ENCODE measurements at places on chromosomes 4 and X.

- DNase-seq: no peak
These were observed 48.8 kb downstream of the PTCHD1 start for GRCh38 chrX:23383411-23383810.

DNA sequence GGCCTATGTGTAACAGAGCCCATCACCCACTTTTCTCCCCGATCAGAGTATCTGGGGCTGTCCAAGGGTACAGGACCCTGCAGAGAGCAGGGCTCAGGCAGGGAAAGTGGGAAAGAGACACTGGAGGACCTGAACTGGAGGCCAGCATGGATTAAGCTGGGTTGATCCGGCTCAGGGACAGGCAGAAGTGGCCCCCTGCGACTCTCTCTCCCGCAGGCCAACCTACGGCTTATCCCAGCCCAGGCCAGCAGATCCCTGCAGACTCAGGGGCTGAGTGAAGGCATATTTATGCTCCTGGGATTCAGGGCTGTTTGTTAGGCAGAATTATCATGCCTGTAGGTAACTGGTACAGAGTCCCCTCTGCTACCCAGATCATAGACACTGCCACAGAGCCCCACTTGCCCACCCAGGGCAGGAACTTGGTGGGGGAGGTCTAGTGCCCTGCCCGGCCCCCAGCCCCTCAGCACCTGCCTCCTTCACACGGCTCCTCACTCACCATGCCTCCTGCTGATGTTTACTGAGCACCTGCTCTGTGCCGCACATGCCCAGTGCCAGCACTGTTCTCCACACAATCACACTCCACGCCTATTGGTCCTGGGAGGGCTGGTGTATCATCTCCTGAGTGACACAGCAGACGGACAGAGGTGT lies 87.3 kb downstream of the ADRA2C start:
- DNase-seq: no peak

DNA sequence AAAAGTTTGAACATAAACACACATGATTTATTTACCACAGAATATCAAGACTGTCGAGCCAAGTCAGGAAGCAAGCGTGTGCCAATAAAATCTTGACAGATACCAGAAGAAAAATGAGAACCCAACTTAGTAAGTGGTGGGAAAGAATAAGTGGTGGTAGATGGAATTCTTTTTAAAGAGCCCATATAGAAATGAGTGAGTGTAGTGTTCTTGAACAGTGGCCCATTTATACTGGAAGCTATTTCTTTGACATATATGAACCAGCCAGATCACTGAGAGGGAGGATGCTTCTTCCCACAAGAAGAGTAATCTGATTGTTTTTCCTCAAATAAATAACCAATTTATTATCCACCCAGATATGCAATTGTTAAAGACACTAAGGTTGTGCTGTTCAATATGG lies 98.0 kb downstream of the NHS start:
- DNase-seq: no peak

DNA sequence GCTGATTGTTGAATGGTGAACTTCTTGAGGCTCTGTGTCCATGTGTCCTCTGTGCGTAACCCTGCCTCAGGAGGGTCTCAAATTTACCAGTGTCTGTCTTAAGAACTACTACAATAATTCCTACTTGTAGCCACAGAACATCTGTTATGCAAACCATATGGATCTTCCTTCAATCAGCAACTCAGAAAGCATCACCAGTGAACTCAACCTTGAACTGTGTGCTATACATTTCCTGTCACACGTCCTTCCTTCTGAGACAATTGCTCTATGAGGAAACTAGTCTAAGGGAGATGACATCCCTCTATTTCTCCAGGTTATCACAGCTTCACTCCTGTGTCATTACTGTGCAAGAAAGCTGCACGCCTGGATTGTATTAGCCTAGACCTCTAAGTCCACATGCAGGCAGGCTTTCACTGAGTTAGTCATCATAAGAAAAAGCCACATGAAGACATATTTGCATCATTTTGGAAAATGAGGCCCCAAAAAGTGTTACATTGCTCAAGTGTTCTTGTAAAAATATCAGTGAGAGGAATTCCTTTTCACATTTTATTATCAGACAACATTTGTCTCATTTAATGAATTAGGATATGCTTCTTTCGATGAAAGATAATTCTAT lies 157.8 kb downstream of the AFF2 start:
- DNase-seq: no peak

- DNase-seq: no peak
These were observed 69.8 kb downstream of the TMA16 start for GRCh38 chr4:163564221-163564720.

DNA sequence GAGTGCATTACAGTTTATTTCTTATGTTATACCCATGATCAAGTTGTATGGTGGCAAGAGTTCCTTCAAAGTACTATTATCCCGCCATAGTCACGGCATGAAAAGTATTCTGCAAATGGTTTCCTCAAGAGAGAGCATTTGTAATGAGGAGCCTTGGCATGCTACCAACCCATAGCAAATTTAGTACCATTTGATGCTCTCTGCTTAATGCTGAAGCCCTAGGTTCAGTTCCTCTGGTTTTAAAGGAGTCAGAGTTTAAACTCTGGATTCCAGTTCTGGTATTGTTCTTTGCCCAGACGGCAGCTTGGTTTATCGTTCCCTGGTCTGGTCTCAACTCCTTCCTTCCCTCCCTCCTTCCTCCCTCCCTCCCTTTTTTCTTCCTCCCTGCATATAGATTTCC lies 371.3 kb downstream of the BMPR1B start:
- DNase-seq: no peak

DNA sequence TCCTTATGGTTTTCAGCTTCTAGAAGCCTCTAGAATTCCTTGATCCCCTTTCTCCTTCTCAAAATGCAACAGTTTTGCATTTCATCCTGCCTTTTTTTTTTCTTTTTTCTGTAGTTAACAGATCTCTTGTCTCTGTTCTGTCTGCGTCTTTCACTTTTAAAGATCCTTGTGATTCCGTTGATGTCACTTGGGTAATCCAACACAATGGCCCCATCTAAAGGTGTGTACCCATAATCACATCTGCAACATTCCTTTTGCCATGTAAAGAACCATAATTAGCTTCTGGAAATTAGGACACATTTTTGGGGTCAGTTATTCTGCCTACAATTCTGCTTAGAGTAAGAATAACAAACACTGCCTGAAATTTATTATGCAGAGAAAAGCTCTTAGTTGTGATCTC lies 1180.9 kb upstream of the ADGRL3 start:
- no peak for DNase-seq

DNA sequence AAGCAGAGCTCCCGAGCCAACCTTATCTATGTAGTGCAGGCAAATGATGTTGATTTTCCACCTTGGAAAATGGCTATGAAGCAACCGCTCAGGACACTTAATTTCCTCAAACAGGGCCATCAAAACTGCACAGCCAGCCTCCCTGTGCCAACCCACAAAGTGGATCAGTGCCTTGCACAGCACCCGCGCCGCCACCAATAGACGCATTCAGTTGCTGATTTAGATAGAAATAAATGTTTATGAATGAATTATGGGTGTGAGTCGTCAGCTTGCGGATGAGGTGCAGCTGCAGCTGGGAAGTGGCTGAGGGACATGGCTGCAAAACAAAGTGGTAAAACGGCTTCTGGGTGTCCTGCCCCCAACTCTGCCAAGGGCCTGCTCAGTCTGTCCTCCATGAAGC lies 47.0 kb downstream of the SOD3 start:
- no peak for DNase-seq

GRCh38 chr4:140254651-140255299 lies 100.8 kb upstream of the MAML3 start:
- no peak for DNase-seq

DNA sequence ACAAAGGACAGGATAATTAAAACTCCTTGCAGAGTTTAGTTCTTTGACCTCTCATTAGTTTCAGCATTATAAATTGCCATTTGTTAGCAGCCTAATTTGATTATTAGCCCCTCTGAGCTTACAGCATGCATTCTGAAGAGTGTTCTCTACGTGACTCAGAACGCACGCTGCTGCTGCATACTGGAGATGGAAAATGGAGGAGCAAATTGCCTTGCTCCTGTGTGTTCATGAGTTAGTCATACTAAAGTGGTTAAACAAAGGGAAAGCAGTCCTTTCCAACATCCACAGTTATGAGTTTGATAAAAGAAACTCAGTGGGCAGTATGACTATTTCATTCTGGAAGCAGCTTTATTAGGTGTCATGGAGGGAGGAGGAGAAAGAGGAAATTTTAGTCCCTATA lies 922.5 kb downstream of the RPA4 start:
- no peak for DNase-seq

DNA sequence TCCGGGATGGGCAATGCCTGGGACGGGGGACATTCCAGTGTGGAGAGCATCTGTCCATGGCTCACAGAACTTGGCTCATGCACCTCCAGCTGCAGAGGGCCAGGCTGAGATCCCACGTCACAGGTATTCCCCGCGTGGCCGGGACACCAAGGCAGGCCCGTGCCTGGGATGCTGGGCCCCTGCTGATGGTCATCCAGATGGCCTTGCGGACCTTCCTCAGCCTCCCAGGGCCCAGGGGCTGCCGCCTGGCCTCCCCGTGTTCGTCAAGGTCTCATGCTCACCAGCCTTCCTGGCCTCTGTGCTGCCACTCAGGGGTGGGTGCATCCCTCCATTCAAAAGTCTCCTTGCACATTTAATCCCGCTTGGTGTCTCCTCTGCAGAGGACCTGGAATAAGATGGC lies 40.9 kb upstream of the LRPAP1 start:
- DNase-seq: no peak

GRCh38 chr4:73707918-73708577 lies 32.3 kb upstream of the CXCL8 start:
- no peak for DNase-seq

GRCh38 chr4:179709961-179710624 lies 2267.9 kb upstream of the AGA start:
- DNase-seq: no peak

DNA sequence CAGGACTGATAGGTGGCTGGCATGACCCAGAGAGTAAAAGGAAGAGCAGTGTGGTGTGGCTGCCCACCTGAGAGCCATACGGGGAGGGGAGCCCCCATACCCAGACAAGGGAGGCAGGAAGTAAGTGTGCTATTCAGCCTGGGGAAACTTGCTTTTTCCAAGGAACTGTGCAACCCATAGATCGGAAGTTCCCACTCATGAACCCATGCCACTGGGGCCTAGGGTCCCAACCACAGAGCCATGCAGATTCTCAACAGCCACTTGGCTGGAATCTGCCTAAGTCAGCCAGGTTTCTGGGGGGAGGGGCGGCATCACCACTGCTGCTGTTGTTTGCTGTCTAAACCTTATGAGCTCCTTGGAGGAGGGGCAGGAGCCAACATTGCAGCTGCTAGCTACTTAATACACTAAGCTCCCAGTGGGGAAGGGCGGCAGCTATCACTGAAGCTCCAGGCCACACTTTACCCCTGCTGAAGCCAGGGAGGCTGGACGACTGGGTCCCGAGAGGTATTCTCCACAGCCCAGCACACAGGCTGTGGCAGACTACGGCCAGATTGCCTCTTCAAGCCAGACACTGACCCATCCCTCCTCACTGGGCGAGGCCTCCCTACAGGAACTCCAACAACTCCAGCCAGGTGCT lies 410.4 kb downstream of the INPP4B start:
- DNase-seq: peak; percentile 71

DNA sequence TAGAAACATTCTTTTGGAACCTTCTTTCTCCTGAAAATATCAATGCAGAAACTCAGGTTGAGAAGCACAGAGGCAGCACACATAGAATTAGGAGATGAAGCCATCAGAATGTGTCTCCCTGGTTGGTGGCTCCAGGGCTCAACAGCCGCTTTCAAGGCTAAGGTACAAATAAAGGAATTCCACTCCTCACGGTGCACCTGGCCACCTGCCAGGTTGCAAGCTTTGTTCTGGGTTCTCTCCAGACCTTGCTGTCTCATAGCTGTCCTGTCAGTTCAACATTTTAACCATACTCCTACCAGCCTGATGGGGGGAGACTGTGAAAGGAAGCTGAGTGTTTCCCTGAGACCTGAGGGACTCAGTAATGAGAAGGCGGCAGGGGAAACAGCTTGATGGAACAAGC lies 96.3 kb upstream of the HPF1 start:
- DNase-seq: no peak

- no peak for DNase-seq
These were observed 82.9 kb upstream of the EXOC1L start for GRCh38 chr4:55736605-55737183.

- peak; percentile 18 for DNase-seq
These were observed 52.6 kb downstream of the LIMCH1 start for GRCh38 chr4:41590591-41590990.

- DNase-seq: no peak
These were observed 112.8 kb upstream of the PSAPL1 start for GRCh38 chr4:7547368-7548040.

GRCh38 chr4:40515398-40516293 lies 114.0 kb downstream of the RBM47 start:
- DNase-seq: no peak

GRCh38 chr4:47713129-47713834 lies 124.6 kb downstream of the CORIN start:
- no peak for DNase-seq

GRCh38 chr4:24949970-24950369 lies 37.1 kb upstream of the CCDC149 start:
- no peak for DNase-seq

GRCh38 chr4:69044247-69044646 lies 52.0 kb upstream of the UGT2B7 start:
- DNase-seq: no peak

- DNase-seq: peak; percentile 42
These were observed 97.7 kb upstream of the PTPN13 start for GRCh38 chr4:86496094-86497080.

DNA sequence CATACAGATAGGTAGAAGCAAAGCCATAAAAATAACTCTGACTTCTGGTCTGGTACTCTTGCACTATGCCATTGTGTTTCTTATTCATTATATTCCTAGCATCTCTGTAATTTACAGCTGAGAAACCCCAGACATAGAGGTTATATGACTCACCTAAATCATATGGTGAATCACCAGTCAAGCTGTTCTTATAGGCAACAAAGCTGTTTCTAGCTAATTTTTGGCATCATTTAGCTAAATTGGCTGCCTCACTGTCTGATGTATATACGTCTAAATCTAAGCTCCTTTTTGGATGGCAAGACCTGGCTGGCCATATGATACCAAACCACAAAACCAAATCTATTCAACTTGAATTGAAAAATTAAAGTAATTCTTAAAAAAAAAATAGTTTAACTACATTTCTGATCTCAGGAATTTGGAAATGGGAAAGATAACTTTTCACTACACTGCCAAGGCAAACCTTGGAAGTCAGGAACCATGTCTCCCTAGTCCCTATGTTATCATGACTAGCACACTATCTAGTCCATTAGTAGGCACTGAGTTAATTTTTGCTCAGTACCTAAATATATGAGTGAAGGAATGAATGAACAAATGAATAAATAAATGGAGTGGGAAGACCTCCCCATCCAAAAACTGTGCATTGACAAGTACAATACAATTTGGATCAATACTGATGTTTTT lies 41.3 kb upstream of the STAG2 start:
- DNase-seq: no peak

All from glutamatergic neuron (in vitro differentiated cells).